CD14-positive monocyte (primary cell): ENCODE measurements at places on chromosomes 7 and 10. TPM values are rescaled to one million over a fixed set of nuclear protein-coding genes. Genes with fewer than 3 reads are reported as not detected.

DNA sequence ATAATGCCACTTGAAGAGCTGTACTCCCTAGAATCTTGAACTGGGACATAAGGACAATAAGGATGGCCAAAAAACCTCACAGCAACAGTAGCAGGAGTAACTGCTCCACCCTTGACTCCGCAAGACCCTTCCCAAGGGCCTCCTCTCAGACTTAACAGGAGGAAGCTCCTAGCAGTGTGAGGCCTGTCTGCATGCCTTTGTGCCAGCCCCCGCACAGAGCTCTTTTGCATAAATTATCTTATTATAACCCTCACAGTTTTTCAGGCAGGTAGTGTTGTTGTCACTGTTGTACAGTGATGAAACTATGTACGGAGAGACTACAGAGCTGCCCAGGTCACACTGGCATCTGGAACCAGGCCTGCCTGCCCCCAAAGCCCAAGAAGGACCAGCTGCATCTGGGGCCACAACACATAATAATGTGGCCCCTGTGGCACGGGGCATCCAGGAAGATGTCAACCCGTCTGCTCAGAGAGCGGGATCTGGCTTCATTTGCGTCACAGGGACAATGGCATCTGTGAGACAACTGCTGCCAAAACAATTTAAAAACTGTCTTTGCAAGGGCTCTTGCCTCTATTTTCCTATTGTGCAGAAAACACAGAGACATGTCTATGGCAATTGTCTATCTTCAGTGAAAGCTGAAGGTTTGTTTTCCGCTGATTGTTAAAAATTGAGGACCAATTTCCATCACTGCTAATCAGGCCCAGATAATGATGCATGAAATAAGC is 249.3 kb upstream of the GRB10 start:
- no peak overlapping the region for H3K4me3 ChIP-seq
- H3K27ac ChIP-seq: no peak overlapping the region

GRCh38 chr10:45179691-45180090 is 135.7 kb downstream of the OR13A1 start:
- no peaks in the 10 kb centered on the region for H3K36me3 ChIP-seq
- DNase-seq: no peak
- H3K27me3 ChIP-seq: no peaks in the 10 kb centered on the region
- H3K27ac ChIP-seq: no peak overlapping the region

GRCh38 chr7:7686811-7687508 is 31.4 kb downstream of the RPA3 start:
- no peaks in the 10 kb centered on the region for H3K4me1 ChIP-seq
- H3K27me3 ChIP-seq: no peaks in the 10 kb centered on the region
- H3K4me3 ChIP-seq: no peak overlapping the region
- no peak for DNase-seq
- H3K27ac ChIP-seq: no peak overlapping the region

DNA sequence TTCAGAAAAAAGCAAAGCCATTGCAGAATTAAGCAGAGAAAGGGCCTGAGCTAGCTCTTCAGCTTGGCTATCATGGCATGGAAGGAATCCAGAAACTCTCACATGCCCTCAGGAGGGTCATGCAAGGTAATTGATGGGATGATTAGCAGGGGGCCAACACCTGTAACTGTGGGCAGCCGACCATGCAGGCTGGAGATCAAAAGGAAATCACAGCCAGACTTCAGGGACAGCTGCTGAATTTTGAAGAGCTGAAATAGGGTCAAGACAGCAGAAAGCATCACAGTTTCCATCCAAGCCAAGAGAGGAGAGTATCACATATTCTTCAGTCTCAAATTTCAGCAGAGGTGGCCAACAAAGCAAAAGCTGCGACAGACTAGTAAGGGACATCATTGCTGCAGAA is 239.6 kb upstream of the STEAP1 start:
- no peak overlapping the region for H3K4me3 ChIP-seq
- H3K27me3 ChIP-seq: no peaks in the 10 kb centered on the region
- H3K4me1 ChIP-seq: no peaks in the 10 kb centered on the region

DNA sequence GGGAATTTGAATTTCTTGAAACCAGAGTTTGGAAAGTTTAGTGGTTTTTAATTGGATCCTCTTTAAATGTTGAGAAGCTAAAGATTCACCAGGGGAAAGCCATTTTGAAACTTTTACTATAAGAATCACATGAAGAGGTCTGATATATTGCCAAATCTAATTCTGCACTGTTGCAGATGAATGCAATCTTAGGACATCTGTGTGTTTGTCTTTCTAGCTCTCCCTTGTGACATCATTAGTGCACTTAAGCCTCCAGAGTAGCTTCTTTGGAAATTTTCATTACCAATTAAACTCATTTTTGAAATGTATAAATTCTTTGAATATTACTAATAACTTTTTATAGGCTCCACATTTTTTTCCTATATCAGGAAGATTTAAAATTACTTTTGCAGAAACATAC is 160.2 kb downstream of the BICC1 start:
- H3K27me3 ChIP-seq: no peaks in the 10 kb centered on the region
- H3K4me1 ChIP-seq: no peaks in the 10 kb centered on the region
- H3K27ac ChIP-seq: no peak overlapping the region
- H3K4me3 ChIP-seq: no peak overlapping the region
- H3K36me3 ChIP-seq: no peaks in the 10 kb centered on the region

DNA sequence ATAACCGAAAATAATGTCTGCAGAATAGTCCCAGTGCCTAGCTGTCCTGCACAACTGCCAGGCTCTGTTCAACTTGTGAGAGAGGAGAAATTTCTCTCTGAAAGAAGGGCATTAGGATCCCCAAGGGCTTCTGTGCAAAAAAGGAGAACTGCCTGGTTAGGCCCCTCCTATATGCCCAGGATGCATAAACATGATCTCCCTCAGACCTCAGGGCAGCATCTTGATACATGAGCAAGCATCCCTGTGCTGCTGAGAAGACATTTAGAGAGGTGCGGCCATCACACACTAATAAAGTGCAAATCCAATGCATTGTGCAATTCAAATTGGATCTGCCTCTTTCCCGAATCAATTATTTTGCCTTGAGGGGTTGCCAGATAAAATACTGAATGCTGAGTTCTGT is 553.6 kb downstream of the TNS3 start:
- H3K27me3 ChIP-seq: no peaks in the 10 kb centered on the region
- H3K4me3 ChIP-seq: no peak overlapping the region
- H3K4me1 ChIP-seq: no peaks in the 10 kb centered on the region
- no peak for DNase-seq

- no peak overlapping the region for H3K4me3 ChIP-seq
- H3K4me1 ChIP-seq: no peaks in the 10 kb centered on the region
- no peaks in the 10 kb centered on the region for H3K36me3 ChIP-seq
- DNase-seq: no peak
- H3K27ac ChIP-seq: no peak overlapping the region
Observed at GRCh38 chr7:132778761-132779160, 202.5 kb upstream of the PLXNA4 start.

GRCh38 chr7:5488286-5488878 is 64.7 kb upstream of the TNRC18 start:
- no peak overlapping the region for H3K27ac ChIP-seq
- H3K27me3 ChIP-seq: no peaks in the 10 kb centered on the region
- DNase-seq: peak; percentile 3
- H3K4me1 ChIP-seq: peaks cover 21% of the 10 kb centered on the region
- H3K36me3 ChIP-seq: peaks cover 19% of the 10 kb centered on the region

- peak overlapping the region; percentile 72 for H3K4me3 ChIP-seq
- no peaks in the 10 kb centered on the region for H3K36me3 ChIP-seq
- peak overlapping the region; percentile 94 for H3K27ac ChIP-seq
- peaks cover 60% of the 10 kb centered on the region for H3K4me1 ChIP-seq
Observed at GRCh38 chr10:31709028-31709427, 219.6 kb downstream of the ARHGAP12 start.

GRCh38 chr7:68754414-68754813 is 843.9 kb upstream of the AUTS2 start:
- no peaks in the 10 kb centered on the region for H3K4me1 ChIP-seq
- H3K4me3 ChIP-seq: no peak overlapping the region
- no peaks in the 10 kb centered on the region for H3K36me3 ChIP-seq
- no peak for DNase-seq
- H3K27ac ChIP-seq: no peak overlapping the region

DNA sequence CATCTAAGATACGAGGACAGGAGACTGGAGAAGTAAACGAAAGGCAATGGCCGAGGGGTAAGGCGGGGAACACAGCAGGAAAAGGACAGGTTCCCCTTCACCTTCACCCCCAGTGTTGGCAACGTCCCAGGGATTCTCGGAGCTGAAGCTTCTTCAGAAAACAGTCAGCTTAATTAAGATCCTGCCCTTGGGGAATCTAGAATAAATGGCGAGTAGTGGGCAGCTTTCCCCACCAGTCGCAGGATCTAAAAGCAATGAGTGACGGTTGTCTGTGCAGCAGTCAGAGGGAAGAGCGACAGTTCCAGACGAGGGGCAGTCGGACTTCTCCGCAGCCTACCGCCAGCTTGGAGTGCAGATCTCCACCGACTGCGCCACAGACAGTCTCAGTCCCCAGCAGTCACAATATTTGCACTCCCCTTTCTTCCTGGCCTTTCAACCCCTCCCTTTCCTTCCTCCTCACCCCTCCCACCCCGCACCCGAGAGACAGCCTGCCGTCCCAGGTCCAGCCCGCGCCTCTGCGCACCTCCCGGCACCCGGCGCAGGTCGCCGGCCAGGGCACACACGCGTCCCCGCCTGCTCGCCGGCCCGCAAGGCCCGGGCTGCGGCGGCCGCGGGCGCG is 10.9 kb upstream of the SP8 start:
- peaks cover 8% of the 10 kb centered on the region for H3K4me1 ChIP-seq
- no peak for DNase-seq
- no peaks in the 10 kb centered on the region for H3K36me3 ChIP-seq
- H3K27me3 ChIP-seq: peaks cover 82% of the 10 kb centered on the region
- H3K27ac ChIP-seq: no peak overlapping the region
- H3K4me3 ChIP-seq: peak overlapping the region; percentile 72

- peaks cover under 1% of the 10 kb centered on the region for H3K4me1 ChIP-seq
- H3K4me3 ChIP-seq: no peak overlapping the region
- H3K36me3 ChIP-seq: no peaks in the 10 kb centered on the region
- no peak for DNase-seq
- H3K27me3 ChIP-seq: no peaks in the 10 kb centered on the region
Observed at GRCh38 chr7:156886020-156886795, 6.8 kb downstream of the LMBR1 start.

GRCh38 chr7:24026351-24026750 is 257.6 kb upstream of the NPY start:
- H3K4me1 ChIP-seq: no peaks in the 10 kb centered on the region
- DNase-seq: no peak
- H3K36me3 ChIP-seq: no peaks in the 10 kb centered on the region
- H3K4me3 ChIP-seq: no peak overlapping the region
- H3K27ac ChIP-seq: no peak overlapping the region

DNA sequence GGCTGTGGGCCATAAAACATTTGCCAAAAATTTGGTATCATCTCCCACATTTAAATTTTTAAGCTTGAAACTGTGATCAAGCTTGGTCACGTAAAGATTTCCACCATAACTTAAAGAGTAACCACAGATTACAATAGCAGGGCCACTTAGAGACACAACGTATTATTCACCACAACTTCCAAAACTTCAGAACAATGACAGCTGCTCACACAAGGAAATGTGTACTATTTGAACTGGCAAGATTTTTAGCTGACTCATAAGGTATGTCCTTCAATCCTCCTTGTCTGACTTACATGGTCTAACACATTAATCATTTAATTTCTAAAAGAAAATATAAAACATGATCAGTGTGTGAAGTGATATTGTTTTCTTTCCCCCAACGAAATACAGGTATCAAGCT is 234.5 kb downstream of the PARD3 start:
- H3K27me3 ChIP-seq: no peaks in the 10 kb centered on the region
- H3K27ac ChIP-seq: no peak overlapping the region
- no peaks in the 10 kb centered on the region for H3K4me1 ChIP-seq

DNA sequence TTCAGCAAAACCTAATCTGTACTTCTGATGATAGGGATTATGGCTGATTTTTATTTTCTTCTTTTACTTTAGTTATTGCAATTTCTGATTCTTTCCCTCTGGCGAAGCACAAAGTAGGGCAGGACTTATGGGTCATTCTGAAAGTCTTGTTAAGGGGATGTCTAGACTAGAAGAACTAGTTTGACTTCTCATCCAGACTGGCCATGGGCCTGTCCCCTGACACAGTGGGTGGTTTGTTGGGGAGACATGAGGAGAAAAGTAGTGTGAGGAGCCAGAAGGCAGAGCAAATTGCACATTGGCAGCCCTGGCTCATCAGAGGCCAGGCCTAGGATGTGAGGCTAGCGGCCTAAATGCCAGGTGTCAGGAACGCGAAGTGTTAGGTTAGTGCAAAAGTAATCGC is 152.8 kb downstream of the RTKN2 start:
- no peak for DNase-seq
- H3K36me3 ChIP-seq: no peaks in the 10 kb centered on the region
- H3K27ac ChIP-seq: no peak overlapping the region
- peaks cover 6% of the 10 kb centered on the region for H3K4me1 ChIP-seq
- H3K27me3 ChIP-seq: no peaks in the 10 kb centered on the region

DNA sequence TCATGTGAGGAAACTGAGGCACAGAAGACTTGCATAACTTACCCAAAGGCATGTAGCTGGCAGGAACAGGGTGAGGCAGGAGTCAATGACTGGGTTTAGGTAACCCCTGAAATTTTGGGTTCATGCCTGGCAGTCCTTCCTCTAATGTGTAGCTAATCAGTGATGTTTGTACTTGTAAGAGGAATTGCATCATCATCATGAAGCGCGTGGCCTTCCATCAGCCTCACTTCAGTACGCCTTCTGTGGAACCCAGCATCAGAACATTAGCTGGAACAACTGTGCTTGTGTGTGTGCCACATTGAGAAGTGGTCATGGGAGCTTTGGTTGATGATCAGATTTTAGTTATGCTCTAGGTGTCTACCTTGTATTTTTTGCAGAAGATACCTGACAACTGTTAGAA is 18.2 kb upstream of the STMP1 start:
- no peaks in the 10 kb centered on the region for H3K4me1 ChIP-seq
- H3K27me3 ChIP-seq: no peaks in the 10 kb centered on the region
- H3K36me3 ChIP-seq: peaks cover 71% of the 10 kb centered on the region
- H3K27ac ChIP-seq: no peak overlapping the region

- no peaks in the 10 kb centered on the region for H3K36me3 ChIP-seq
- H3K27ac ChIP-seq: no peak overlapping the region
- peaks cover 89% of the 10 kb centered on the region for H3K4me1 ChIP-seq
- no peak overlapping the region for H3K4me3 ChIP-seq
- no peaks in the 10 kb centered on the region for H3K27me3 ChIP-seq
Observed at GRCh38 chr7:47582764-47583738, 1.1 kb upstream of the TNS3 start.

GRCh38 chr7:26659121-26659520 is 205.3 kb downstream of the SKAP2 start:
- no peaks in the 10 kb centered on the region for H3K4me1 ChIP-seq
- peaks cover 32% of the 10 kb centered on the region for H3K36me3 ChIP-seq
- H3K27me3 ChIP-seq: no peaks in the 10 kb centered on the region
- no peak overlapping the region for H3K4me3 ChIP-seq

Gene ATG9B
- polyA plus RNA-seq: not detected

Gene PAPOLB
- not detected for polyA plus RNA-seq

Gene CPA2
- not detected for polyA plus RNA-seq

Gene RAB19
- not detected for polyA plus RNA-seq

Gene AGMO
- polyA plus RNA-seq: not detected

Gene NRP1
- polyA plus RNA-seq: 1.1 TPM

Gene HNRNPF
- polyA plus RNA-seq: 189 TPM

Gene MMP21
- not detected for polyA plus RNA-seq

Gene PTF1A
- polyA plus RNA-seq: not detected in 2 replicates

Gene UFSP1
- 0.57 TPM for polyA plus RNA-seq

Gene OLAH
- polyA plus RNA-seq: not detected

Gene UNCX
- not detected for polyA plus RNA-seq

Gene PCLO
- polyA plus RNA-seq: not detected
